ENCODE measurements at places on chromosomes 16 and 17.

GRCh38 chr16:84832488-84833143 is 12.8 kb downstream of the CRISPLD2 start:
- DNase-seq = peak; percentile 79

DNA sequence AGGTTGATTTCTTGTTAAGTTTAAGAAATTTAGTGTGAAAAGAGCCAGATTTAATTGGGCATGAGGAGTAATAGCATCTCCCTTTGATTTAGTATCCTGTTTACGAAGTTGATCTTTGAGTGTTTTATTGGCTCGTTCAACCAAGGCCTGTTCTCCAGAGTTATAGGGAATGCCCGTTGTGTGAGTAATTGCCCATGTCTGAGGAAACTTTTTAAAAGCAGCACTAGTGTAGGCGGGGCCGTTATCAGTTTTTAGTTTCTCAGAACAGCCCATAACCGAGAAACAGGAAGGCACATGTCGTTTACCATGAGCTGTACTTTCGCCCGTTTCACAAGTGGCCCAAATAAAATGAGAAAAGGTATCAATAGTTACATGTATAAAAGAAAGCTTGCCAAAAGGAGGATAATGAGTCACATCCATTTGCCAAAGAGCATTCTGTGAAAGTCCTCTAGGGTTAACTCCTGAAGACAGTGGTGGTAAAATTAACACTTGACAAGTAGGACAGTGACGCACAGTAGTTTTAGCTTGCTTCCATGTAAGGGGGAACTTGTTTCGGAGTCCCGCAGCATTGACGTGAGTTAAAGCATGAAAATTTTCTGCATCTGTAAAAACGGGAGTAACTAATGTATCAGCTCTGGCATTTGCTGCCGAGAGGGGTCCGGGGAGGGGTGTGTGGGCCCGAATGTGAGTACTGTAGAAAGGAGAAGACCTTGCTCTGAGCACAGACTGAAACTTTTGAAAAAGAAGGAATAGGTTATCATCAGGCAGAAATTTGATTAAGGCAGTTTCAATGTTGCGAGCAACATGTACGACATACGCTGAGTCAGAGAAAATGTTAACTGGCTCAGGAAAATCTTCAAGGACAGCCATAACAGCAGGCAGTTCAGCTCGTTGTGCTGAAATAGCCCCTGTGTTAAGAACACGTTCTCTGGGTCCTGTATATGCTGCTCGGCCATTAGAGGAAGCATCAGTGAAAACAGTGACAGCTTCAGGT is 18.5 kb upstream of the KCTD5 start:
- peak; percentile 14 for DNase-seq

GRCh38 chr16:68359398-68360191 is 48.8 kb downstream of the PRMT7 start:
- no peak for DNase-seq

DNA sequence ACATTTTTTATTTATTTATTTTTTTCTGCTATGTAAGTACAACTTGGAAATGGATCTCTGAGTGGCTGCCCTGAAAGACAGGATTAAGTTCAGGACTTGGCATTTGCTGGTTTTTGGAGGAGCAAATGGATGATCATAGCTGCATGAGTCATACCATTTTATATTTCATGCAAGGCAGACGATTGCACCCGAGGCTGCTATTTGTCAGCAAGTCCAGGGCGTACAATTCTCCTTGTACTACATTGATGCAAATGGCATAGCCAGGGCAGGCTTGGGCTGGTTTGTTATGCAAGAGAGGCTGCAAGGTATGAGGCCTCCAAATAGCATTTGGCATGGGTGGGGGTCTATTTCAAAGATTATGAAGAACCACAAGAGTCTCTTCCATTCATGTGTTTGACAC is 81.2 kb upstream of the CACNG3 start:
- DNase-seq = no peak

GRCh38 chr17:83180996-83181481 is 101.6 kb downstream of the METRNL start:
- DNase-seq = no peak

- DNase-seq = no peak
These were observed 27.9 kb upstream of the PMFBP1 start for GRCh38 chr16:72199761-72200337.

- no peak for DNase-seq
These were observed 3.8 kb downstream of the PMP22 start for GRCh38 chr17:15261258-15261801.

DNA sequence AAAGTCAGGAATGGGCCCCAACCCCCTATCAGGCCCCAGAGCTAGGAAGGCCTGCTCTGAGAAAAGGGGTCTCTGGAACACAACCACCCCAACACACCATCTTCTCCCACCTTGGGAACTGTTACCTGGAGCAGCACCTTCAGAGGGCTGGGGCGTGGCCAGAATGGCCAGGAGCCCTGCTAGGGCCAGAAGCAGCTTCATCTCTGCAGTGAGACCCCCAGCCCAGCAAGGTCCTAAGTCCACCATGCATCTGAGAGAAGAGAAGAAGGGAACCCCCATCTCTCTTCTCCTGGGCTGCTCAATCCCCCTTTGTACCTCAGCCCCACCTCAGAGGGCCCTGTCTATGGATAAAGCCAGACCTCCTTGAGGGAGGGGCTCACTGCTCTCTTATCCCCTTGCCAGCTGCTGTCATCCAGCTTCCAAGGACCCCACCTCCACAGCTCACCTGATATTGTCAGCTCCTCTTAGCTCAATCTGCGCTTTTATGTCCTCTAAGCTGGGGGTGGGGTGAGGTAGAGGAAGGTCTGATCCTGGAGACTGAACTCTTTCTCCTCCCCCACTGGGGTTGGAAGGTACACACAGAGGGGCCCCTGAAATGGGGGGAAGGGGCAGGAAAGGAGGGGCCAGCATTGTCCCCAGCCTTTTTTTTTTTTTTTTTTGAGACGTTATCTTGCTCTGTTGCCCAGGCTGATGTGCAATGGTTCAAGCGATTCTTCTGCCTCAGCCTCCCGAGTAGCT is at the start of gene MPO:
Gene MPO (minus strand): TSS at position 456 of the 738 bp plus-strand sequence. CDS start 177 bp downstream, at position 279.
- DNase-seq = no peak

GRCh38 chr16:2713985-2714774 is 5.8 kb downstream of the PRSS27 start:
- no peak for DNase-seq

GRCh38 chr16:76268824-76269223 is 8.4 kb upstream of the CNTNAP4 start:
- no peak for DNase-seq

GRCh38 chr16:13102401-13102800 is 201.0 kb downstream of the SHISA9 start:
- no peak for DNase-seq

GRCh38 chr17:72075995-72076677 is 44.7 kb upstream of the SOX9 start:
- no peak for DNase-seq

GRCh38 chr17:75289832-75290337 is 652 bp upstream of the SLC25A19 start:
- no peak for DNase-seq

- DNase-seq = no peak
These were observed 91.3 kb downstream of the MAF start for GRCh38 chr16:79509211-79509631.

GRCh38 chr16:19710191-19710908 is 7.7 kb downstream of the KNOP1 start:
- no peak for DNase-seq

DNA sequence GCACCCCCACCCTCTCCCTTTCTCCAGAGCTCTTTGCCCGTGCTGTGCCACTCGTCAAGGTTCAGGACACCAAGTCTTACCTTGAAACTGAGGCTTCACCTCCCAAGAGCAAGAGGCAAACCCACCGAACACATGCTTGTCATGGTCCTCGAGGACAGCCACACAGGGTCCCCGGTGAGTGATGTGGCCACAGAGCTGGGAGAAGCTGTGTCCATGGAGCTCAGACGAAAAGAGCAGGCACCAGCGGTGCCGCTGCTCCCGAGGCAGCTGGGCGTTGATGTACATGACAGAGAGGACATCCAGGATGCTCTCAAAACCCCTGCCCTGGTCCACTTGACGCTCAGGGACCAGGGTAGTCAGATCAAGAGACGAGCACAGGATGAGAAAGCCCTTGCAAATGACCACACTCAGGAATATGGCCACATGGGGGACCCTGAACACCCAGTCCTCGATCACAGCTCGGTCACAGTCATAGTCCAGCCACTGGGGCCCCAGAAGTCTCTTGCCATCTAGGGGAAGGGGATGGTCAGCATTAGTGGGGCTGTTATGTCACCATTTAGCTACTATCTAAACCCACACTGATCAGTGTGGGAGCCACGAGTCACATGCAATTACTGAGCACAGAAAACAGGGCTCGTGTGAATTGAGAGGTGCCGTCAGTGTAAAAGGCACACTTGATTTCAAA is 17.8 kb downstream of the MEAK7 start:
- no peak for DNase-seq

DNA sequence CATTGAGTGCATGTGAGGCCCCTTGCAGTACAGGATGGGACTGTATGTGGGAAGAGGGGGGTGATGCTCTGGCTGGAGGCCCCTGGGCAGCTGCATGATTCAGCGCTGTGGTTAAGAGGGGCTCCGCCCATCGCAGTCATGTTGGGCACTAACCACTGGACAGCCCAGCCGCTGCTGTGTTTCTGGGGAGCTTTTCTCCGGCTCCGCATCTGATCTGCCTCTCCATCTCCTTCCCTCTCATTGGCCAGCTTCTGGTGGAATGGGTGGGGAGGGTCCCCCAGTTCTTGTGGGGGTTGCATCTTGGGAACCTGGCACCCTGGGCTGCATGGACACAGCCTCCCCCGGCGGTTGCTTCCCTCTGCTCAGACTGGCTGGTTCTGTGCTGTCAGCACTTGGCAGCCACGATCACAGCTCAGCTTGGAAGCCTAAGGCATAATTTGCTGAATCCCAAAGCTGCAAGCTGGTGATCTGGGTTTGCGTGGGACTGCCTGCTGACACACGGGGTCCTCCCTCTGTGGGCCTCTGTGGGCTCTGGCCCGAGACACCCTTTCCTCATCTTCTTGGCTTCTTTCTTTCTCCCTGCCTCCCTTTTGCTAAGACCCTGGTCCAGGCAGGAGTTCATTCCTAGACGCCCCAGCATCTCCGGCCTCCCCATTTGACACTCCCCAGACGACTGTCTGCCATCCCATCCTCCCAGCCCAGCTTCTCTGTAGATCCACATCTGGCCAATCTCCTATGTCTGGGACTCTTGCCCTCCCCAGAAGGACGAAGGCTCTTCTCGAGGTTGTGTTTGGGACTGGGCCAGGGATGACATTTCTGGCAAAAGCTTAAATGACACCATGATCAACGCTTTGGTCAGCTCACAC is 168.3 kb downstream of the SEC14L1 start:
- DNase-seq = no peak

- no peak for DNase-seq
These were observed 46.5 kb upstream of the SLC47A1 start for GRCh38 chr17:19487024-19487600.

DNA sequence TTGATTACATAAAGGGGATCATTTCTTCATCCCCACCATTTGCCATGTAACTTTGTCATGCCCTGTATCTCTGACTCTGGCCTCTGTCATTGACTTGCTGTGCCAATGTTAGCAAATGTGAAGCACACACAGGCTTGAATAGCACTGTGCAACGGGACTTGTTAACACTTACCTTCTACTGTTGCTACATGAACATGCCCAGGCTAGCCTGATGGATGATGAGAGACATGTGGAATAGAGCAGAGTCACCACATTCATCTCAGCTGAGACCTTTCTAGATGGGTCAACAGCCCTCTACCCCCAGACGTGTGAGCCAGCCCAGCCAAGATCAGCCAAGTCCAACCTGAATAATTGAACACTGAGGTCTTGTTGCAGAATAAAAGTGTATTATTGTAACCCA is 162.1 kb upstream of the SALL1 start:
- no peak for DNase-seq

DNA sequence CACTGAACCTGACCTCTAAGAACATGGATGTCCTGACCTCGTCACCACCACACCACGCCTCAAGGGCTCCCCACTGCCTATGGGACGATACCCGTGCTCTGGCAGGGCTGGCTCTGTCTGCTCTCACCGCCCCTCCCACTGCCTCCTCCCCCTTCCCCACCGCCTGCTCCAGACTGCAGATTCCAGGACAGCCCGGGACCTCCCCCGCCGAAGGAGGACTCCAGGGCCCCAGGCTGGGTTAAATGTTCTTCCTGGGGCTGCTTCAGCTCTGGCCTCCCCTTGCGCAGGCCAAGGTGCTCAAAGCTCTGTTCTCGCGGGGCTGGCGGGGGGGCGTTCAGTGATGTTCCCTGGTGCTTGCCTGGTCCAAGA is 3.1 kb downstream of the NPW start:
- DNase-seq = no peak

- DNase-seq = no peak
These were observed 16.0 kb downstream of the CSNK1D start for GRCh38 chr17:82257473-82257872.

- DNase-seq = no peak
These were observed 78.9 kb upstream of the LHX1 start for GRCh38 chr17:36858119-36859002.

DNA sequence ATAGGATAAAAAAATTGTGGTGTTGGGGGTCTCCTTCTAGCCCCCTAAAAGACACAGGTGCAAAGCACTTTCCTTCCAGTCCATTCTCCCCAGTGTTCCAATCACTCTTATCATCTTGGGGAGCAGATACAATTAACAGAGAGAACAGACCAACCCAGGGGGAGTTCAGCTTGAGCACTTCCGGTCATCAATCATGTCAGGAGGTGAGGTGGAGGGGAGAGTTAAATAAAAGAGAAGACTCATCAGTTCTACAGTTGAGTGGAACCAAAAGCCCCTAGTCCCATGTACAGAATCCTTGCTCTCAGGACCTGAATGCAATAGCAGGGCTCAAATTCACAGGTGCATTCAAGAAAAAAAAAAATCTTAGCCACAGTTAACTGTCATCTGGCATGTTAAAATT is 122.3 kb downstream of the DYNLRB2 start:
- DNase-seq = no peak

DNA sequence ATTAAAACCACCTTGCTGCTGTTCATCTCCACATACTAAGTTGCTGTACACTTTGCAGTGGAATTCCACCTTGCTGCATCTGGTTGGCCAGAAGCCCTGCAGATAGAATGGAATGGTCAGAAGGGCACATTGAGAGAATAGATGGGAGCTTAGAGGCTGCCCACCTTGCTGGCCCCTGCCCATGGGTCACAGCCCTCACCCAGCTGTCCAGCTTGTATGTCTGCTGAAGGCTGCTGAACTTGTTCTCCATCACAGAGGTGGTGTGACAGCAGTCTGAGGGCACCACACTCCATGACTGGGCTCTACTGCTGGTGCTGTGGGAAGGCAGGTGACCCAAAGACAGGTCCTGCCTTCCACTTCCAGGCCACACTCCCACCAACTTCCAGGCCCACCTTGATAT is 1755.4 kb downstream of the TP53TG3F start:
- no peak for DNase-seq

GRCh38 chr16:72042157-72042660 is 12.1 kb upstream of the HP start:
- no peak for DNase-seq

DNA sequence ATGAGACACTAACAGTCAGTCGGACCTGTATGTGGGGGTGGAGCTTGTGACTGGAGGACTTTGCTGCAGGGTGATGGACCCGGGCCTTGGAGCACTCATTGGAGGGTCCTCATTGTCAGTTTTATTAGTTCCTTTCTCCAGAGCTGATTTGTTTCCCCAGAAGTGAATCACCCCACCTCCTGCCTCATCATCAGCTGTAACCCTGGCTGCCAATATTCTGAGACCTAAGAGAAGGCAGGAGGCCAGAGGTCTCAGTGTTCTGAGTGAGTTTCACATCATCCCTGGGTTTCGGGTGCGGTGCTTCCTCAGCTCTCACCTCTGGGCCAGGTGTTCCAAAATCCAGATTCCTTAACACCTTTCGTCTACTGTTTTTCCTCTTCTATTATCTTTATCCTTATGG is 49.9 kb upstream of the KIFC3 start:
- no peak for DNase-seq

- DNase-seq = peak; percentile 1
These were observed 414.6 kb upstream of the GOT2 start for GRCh38 chr16:59148769-59149155.
